ENCODE measurements at places on chromosomes 5 and 9.

- ATAC-seq, result no peak
Observed at GRCh38 chr9:82829818-82830217, 233.1 kb downstream of the RASEF start.

DNA sequence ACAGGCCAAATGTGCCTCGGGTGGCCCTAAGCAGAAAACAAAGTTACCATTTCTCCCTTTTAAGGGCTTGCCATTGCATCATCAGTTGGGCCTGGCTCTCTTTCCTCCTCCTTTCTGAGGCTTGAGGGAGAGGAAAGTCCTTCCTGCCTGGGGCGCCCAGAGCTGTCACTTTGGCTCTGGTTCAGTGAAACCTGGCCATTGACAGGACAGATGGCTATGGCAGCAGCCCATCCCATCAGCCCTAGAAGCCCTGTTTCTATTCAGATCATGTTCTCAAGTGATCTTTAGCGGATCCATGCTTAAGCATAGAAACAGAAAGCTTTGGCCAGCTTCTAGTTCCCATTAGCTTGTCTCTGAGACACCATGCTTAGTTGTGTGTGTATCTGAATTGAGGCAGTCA, 293.4 kb downstream of the YTHDC2 start:
- no peak for ATAC-seq

DNA sequence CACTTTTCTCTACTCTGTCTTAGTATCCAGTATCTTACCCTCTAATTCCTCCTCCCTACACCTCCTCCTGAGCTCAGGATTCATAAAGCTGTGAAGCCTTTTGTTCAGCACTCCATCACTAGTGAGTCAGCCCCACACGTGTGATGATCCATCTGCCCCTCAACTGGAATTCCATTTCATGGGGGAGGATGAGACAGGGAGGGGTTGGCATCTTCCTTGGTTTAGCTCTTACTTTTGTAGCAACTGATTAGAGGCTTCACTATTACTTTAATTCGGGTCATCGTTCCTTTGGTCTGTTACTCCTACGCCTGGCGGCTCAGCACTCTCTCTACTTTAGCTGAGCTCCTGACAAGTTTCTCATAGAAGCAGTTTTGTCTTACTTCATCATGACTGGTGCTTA, 11.8 kb downstream of the BTNL8 start:
- ATAC-seq, result no peak

GRCh38 chr9:89839449-89839848, 234.6 kb downstream of the GADD45G start:
- no peak for ATAC-seq

DNA sequence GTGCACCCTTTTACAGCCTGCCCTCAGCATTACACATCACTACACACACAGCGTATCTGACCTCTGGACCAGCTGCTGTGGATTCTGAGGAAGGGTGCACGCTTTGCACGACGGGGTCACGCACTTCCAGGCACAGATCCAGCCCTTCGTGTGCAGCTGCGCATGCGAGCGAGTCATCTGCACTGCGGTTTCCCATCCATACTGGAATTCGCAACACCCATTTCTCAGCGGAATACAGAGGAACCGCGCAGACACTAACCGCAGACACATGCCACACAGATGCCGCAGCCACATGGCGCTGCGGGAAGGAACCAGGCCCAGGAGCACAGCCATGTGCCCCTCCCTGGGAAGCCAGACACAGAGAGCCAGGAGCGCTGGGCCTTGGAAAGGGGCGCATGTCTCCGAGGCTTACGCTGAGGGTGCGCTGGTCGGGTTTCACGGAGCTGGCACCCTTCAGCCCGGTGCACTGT, 43.5 kb downstream of the PNPLA7 start:
- ATAC-seq, result no peak

DNA sequence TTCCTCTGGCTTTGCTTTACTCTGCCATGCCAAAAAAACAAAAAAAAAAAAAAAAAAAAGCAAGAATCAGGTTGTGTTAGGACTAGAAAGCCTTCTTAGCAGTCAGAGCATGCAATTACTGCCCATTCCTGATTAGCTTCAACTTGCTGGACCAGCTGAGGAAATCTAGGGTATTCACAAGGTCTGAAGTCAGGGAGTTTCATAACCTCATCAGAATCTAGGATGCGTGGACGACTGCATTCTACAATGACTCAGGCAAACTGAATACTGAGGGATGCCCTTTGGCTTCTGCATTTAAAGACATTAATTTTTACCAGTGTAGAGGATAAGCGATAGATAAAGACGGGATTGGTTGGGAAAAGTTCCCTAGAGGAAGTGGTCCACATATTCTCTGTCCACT, 39.2 kb upstream of the SHOC1 start:
- ATAC-seq, result no peak

DNA sequence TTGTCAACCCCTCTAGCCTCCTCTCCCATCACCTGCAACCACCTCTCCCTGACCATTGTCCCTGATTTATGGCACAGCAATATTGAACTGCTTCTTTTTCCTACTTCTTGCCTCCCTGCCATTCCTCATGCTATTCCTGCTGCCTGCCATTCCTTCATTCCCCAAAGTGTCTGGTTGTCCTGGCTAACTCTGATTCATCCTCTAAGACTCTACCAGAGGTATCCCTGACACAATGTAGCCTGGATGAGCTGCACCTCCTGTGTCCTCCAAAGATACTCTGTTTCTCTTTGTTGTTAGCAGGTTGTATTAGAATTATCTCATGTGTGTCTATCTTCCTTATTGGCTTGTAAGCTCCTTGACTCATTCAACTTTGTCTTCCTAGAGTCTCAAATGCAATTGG, 53.5 kb upstream of the PTPN3 start:
- no peak for ATAC-seq

DNA sequence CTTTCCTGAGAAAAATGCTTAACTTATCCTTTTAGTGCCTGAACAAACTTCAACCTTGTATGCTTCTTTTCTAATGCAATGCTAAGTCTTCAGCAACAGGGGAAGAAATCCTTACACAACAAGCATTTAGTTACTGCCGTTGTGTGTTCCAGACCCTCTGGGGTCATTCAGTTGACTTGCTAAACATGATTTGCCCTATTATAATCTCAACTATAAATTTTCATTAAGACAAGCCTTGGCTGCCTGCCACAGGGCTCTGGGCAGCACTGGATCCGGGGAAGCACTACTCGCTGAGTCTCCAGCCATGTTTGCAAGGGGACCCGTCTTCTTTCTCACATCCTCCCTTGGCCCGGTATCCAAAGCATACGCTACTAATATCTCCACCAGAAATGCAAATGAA, 58.1 kb downstream of the PTCH1 start:
- no peak for ATAC-seq

- no peak for ATAC-seq
Observed at GRCh38 chr5:160743027-160743426, 109.0 kb downstream of the ATP10B start.
